Upper lobe of left lung (tissue), 6 donors: ENCODE measurements at places on chromosomes 2 and 18. TPM values are rescaled to one million over a fixed set of nuclear protein-coding genes. Genes with fewer than 3 reads are reported as not detected.
A peak's percentile ranks its signal among the peaks of the same experiment; 100 is the strongest.

Gene SERPINB12
- total RNA-seq, result not detected

Gene CD8B2
- not detected for total RNA-seq

Gene PSMD14
- 56.2 TPM for total RNA-seq

Gene KIF1A
- total RNA-seq, result 0.15 TPM

Gene DNAH7
- 1.6 TPM for total RNA-seq

Gene FAM237A
- not detected for total RNA-seq

Gene PRSS56
- not detected for total RNA-seq

Gene CWC22
- total RNA-seq, result 15.3 TPM

Gene LOXL3
- total RNA-seq, result 13.5 TPM

Gene GTF2A1L
- total RNA-seq, result 1.1 TPM

Gene ZNF24
- 32.7 TPM for total RNA-seq

Gene TEKT4
- total RNA-seq, result 2.1 TPM

Gene GRB14
- 10.5 TPM for total RNA-seq

DNA sequence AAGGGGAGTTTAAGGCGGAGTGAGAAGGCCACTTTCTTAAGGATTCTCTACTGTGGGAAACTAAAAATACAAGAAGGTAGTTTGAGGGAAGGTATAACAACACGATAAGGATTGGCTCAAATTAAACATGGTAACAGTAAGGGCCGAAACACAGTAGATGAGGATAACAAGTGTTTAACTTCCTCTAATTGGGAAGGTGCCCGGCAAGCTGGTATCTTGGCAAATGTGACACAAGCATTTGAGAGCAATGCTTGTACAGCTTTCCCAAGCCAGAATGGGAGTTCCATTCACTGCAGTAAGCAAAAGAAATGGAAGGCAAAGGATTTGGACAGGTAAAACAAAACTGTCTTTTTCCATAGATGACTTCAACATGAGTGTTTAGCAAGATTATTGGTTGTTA is 19.8 kb downstream of the USP40 start:
- no peaks in the 10 kb centered on the region for H3K27me3 ChIP-seq
- H3K27ac ChIP-seq, result no peak overlapping the region
- H3K4me1 ChIP-seq, result no peaks in the 10 kb centered on the region
- no peak for DNase-seq

- H3K27me3 ChIP-seq, result no peaks in the 10 kb centered on the region
- H3K36me3 ChIP-seq, result peaks cover 3% of the 10 kb centered on the region
- no peak overlapping the region for H3K27ac ChIP-seq
Observed at GRCh38 chr2:218713922-218714321, 3.3 kb downstream of the TTLL4 start.

GRCh38 chr18:6728809-6729246 is 688 bp upstream of the ARHGAP28 start:
- DNase-seq, result no peak
- H3K27ac ChIP-seq, result peak overlapping the region; percentile 74

- H3K27me3 ChIP-seq, result no peaks in the 10 kb centered on the region
- peak; percentile 96 for DNase-seq
- H3K36me3 ChIP-seq, result no peaks in the 10 kb centered on the region
- H3K27ac ChIP-seq, result peak overlapping the region; percentile 99
- H3K4me3 ChIP-seq, result peak overlapping the region; percentile 88
Observed at GRCh38 chr18:51196811-51197660, 445 bp downstream of the MEX3C start.

DNA sequence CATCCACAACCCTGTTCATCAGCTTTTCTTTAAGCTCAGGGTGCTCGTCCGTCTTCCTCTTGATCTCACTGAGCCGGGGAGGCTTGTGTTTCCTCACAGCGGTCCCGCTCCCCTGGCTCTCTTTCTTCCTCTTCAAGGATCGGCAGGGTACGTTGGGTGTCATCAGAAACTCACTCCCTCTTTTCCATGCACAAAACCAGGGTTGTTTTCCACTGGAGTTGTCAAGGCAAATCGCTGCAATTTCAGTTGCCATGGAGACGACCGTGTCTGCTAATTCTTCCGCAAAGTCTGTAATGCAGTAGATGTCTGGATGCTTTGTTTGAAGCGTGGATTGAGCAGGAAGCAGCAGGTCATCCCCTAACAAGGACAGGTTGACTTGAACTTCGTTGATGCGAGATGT is 146.4 kb downstream of the DAW1 start:
- no peak for DNase-seq
- H3K4me1 ChIP-seq, result no peaks in the 10 kb centered on the region
- H3K4me3 ChIP-seq, result no peak overlapping the region
- no peak overlapping the region for H3K27ac ChIP-seq
- no peaks in the 10 kb centered on the region for H3K27me3 ChIP-seq

GRCh38 chr2:51297488-51297887 is 265.6 kb upstream of the NRXN1 start:
- no peaks in the 10 kb centered on the region for H3K27me3 ChIP-seq
- H3K36me3 ChIP-seq, result no peaks in the 10 kb centered on the region
- no peak for DNase-seq
- no peak overlapping the region for H3K27ac ChIP-seq
- no peaks in the 10 kb centered on the region for H3K4me1 ChIP-seq

- H3K27me3 ChIP-seq, result no peaks in the 10 kb centered on the region
- H3K27ac ChIP-seq, result no peak overlapping the region
- peaks cover 23% of the 10 kb centered on the region for H3K36me3 ChIP-seq
- DNase-seq, result no peak
- H3K4me3 ChIP-seq, result no peak overlapping the region
Observed at GRCh38 chr2:121239969-121240368, 45.0 kb downstream of the TFCP2L1 start.

- H3K27me3 ChIP-seq, result no peaks in the 10 kb centered on the region
- peak overlapping the region; percentile 91 for H3K27ac ChIP-seq
- H3K4me1 ChIP-seq, result peaks cover 26% of the 10 kb centered on the region
- no peak for DNase-seq
- no peak overlapping the region for H3K4me3 ChIP-seq
- H3K36me3 ChIP-seq, result no peaks in the 10 kb centered on the region
Observed at GRCh38 chr2:70123829-70124116, 36.5 kb downstream of the PCBP1 start.

DNA sequence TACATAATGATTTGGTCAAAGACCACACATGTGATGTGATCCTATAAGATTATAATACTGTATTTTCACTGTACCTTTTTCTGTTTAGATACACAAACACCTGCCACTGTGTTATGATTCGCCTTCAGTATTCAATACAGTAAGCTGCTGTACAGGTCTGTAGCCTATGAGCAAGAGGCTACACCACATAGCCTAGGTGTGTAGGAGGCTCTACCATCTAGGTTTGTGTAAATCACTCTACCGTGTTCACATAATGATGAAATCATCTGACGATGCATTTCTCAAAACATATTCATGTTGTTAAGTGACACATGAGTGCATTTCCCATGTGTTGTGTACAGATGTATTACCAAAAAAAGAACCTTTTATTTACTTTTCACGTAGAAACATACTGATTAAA is 74.5 kb downstream of the USP40 start:
- no peaks in the 10 kb centered on the region for H3K27me3 ChIP-seq
- peaks cover 15% of the 10 kb centered on the region for H3K36me3 ChIP-seq
- peaks cover 7% of the 10 kb centered on the region for H3K4me1 ChIP-seq
- no peak for DNase-seq

DNA sequence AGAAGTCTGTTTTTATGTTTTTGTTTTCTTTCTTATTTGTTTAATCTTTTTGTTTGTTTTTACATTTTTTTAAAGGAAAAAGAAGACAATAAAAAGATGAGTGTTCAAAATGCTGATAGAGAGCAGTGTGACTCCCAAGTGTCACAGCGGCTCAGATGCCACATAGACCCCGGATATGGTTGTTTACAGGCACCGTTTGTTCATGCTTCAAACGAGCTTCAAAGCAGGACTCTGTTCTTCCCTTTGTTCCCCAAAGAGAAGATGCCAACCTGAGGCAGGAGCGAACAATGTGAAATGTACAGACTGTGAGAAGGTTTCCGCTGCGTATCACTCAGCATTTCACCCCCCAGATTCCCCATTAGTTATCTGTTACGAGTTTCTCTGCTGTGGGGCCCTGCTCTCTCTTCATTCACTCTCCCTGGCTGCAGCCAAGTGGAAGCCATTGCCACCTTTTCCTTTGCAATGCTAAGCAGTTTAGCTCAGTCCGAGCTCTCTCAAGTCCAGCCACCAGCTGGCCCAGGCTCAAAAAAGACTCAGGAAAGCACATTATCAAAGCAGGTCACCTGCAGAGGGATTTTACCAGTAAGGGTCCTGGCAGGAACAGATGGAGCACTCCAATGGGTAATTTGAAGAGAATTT is 36.4 kb upstream of the PHLPP1 start:
- H3K4me3 ChIP-seq, result no peak overlapping the region

GRCh38 chr18:13455960-13456481 is 237.5 kb downstream of the LDLRAD4 start:
- no peaks in the 10 kb centered on the region for H3K36me3 ChIP-seq
- no peaks in the 10 kb centered on the region for H3K27me3 ChIP-seq

DNA sequence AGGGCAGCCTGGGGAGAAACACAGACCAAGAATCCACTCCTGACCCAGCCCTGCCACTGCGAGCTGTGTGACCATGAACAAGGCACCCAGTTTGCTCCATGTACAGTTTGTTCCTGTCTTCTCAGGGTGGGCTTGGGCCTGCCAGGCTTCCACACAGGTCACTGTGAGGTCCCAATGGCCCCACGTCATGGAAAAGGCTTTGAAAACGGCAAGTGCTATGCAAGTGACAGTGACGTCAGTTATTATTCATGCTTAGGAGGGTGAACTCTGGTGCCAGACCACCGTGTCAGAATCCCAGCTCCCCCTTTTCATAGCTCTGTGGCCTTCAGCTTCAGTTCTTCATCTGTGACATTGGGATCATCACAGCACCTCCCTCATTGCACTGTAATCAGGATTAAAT is 87.1 kb downstream of the TNS1 start:
- no peaks in the 10 kb centered on the region for H3K27me3 ChIP-seq
- peak overlapping the region; percentile 89 for H3K27ac ChIP-seq
- H3K4me3 ChIP-seq, result no peak overlapping the region
- no peak for DNase-seq
- peaks cover 43% of the 10 kb centered on the region for H3K36me3 ChIP-seq

DNA sequence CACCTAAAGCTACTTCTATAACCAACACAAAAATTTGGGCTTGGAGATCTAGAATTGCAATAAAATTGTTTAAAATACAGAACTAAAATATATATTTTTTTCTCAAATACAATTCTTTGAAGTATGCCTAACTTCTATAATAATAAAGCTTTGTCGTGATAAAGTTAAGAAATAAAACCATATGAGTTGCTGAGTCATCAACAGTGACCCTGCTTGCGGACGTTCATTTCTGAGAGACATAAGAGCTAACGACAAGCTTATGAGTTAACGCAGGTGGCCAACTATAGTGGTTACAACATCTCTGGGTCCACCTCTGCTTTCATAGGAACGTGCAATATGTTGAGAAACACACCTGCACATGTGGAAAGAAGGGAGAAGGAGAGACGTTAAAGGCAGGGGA is 407.1 kb upstream of the SLC14A2 start:
- H3K36me3 ChIP-seq, result no peaks in the 10 kb centered on the region
- H3K4me3 ChIP-seq, result no peak overlapping the region
- no peak for DNase-seq
- no peak overlapping the region for H3K27ac ChIP-seq

DNA sequence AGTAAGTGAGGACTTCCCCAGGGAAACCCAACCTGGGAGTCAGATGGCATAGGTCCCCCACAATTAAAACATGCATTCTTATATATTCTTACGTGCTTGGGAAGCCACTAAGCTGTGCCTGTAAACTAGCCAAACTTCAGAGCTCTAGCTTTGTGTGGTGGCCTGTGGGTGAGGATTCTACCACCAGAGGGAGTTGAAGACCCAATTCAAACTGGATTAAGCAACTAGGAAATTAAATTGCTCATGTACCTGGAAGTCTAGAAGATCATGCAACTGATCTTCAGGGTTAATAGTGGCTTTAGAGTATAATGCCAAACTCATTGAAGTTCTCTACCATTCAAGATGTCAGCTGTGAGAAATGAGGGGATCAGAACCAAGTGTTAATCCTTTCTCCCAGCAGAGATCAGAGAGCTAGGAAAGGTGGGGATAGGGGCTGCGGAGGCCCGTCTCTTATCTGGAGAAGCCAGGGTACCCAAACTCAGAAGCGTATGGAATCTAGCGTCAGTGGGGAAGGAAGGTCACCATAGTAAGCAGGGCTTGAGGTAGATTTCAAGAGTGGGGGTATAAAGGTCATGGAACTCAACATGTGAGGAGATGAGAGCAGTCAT is 53.2 kb upstream of the CCDC85A start:
- H3K4me1 ChIP-seq, result no peaks in the 10 kb centered on the region
- no peak overlapping the region for H3K27ac ChIP-seq
- no peak overlapping the region for H3K4me3 ChIP-seq
- H3K27me3 ChIP-seq, result no peaks in the 10 kb centered on the region

- no peaks in the 10 kb centered on the region for H3K27me3 ChIP-seq
- DNase-seq, result no peak
- no peak overlapping the region for H3K4me3 ChIP-seq
- H3K27ac ChIP-seq, result no peak overlapping the region
- no peaks in the 10 kb centered on the region for H3K36me3 ChIP-seq
Observed at GRCh38 chr2:158822193-158822592, 27.1 kb downstream of the DAPL1 start.

GRCh38 chr2:28637066-28638047 is 114.3 kb upstream of the PPP1CB start:
- no peak overlapping the region for H3K4me3 ChIP-seq
- H3K36me3 ChIP-seq, result no peaks in the 10 kb centered on the region
- H3K27me3 ChIP-seq, result no peaks in the 10 kb centered on the region
- peak overlapping the region; percentile 78 for H3K27ac ChIP-seq
- no peak for DNase-seq
- H3K4me1 ChIP-seq, result no peaks in the 10 kb centered on the region

- no peaks in the 10 kb centered on the region for H3K4me1 ChIP-seq
- no peak overlapping the region for H3K4me3 ChIP-seq
- DNase-seq, result no peak
- H3K36me3 ChIP-seq, result no peaks in the 10 kb centered on the region
- no peaks in the 10 kb centered on the region for H3K27me3 ChIP-seq
- H3K27ac ChIP-seq, result no peak overlapping the region
Observed at GRCh38 chr2:42638080-42638784, 69.8 kb downstream of the MTA3 start.

- no peaks in the 10 kb centered on the region for H3K4me1 ChIP-seq
- no peak overlapping the region for H3K4me3 ChIP-seq
- H3K36me3 ChIP-seq, result no peaks in the 10 kb centered on the region
Observed at GRCh38 chr18:21459706-21460286, 140.7 kb downstream of the ESCO1 start.

GRCh38 chr2:132991471-132992045 is 321.6 kb upstream of the LYPD1 start:
- no peaks in the 10 kb centered on the region for H3K4me1 ChIP-seq
- no peak for DNase-seq
- no peak overlapping the region for H3K27ac ChIP-seq
- no peaks in the 10 kb centered on the region for H3K27me3 ChIP-seq
- H3K4me3 ChIP-seq, result no peak overlapping the region

GRCh38 chr18:67969458-67969857 is 452.9 kb upstream of the DSEL start:
- H3K27ac ChIP-seq, result no peak overlapping the region
- no peaks in the 10 kb centered on the region for H3K4me1 ChIP-seq
- no peak overlapping the region for H3K4me3 ChIP-seq
- H3K36me3 ChIP-seq, result no peaks in the 10 kb centered on the region
- DNase-seq, result no peak

- DNase-seq, result peak; percentile 33
- no peak overlapping the region for H3K27ac ChIP-seq
- H3K27me3 ChIP-seq, result peaks cover 15% of the 10 kb centered on the region
- H3K36me3 ChIP-seq, result no peaks in the 10 kb centered on the region
Observed at GRCh38 chr2:16507655-16508489, 157.8 kb downstream of the CYRIA start.
